ENCODE measurements at places on chromosomes 4 and X. TPM values are rescaled to one million over a fixed set of nuclear protein-coding genes. Genes with fewer than 3 reads are reported as not detected.

Gene PLXNB3
- 0.58 TPM for total RNA-seq

Gene UCP1
- not detected for total RNA-seq

Gene RNF212
- total RNA-seq: 1.0 TPM

Gene HPSE
- total RNA-seq: 30.4 TPM

Gene CXCL11
- 0.33 TPM for total RNA-seq

Gene MAGEC1
- total RNA-seq: not detected

Gene CCSER1
- total RNA-seq: 0.73 TPM

Gene EIF2S3
- total RNA-seq: 179 TPM

Gene C4orf51
- total RNA-seq: not detected

Gene SPOCK3
- total RNA-seq: not detected

Gene RAB33A
- 37.0 TPM for total RNA-seq

Gene SERTM2
- not detected for total RNA-seq

Gene MAML3
- total RNA-seq: 2.6 TPM

Gene MAOB
- total RNA-seq: not detected

Gene CSAG1
- not detected for total RNA-seq

Gene CITED1
- not detected for total RNA-seq

Gene FAM47E
- not detected for total RNA-seq

Gene MTNR1A
- total RNA-seq: not detected

Gene EREG
- not detected for total RNA-seq

Gene AMER1
- total RNA-seq: 3.0 TPM

Gene SLC16A2
- total RNA-seq: 0.05 TPM

Gene SOWAHB
- total RNA-seq: not detected

Gene GATA1
- total RNA-seq: not detected

Gene PFKFB1
- total RNA-seq: 0.60 TPM

Gene ADGRL3
- not detected for total RNA-seq

Gene GUCY1A1
- total RNA-seq: not detected

Gene FATE1
- not detected for total RNA-seq

Gene ZNF711
- 0.18 TPM for total RNA-seq

Gene CDX4
- total RNA-seq: not detected

Gene SPANXN3
- not detected for total RNA-seq

Gene FAAH2
- 5.4 TPM for total RNA-seq

Gene CD38
- total RNA-seq: 128 TPM

Gene TEX13A
- not detected for total RNA-seq

Gene AVPR2
- not detected for total RNA-seq

Gene CYLC1
- not detected for total RNA-seq

Gene ADH1B
- total RNA-seq: not detected

Gene PRAF2
- total RNA-seq: 23.9 TPM

Gene ARX
- total RNA-seq: not detected

Gene CTPS2
- total RNA-seq: 4.8 TPM

Gene SLC9B2
- total RNA-seq: 18.3 TPM

Gene GABRA4
- total RNA-seq: not detected

Gene PDE6B
- total RNA-seq: 13.3 TPM

Gene PSAPL1
- not detected for total RNA-seq

Gene CT55
- not detected for total RNA-seq

Gene MAGEA1
- total RNA-seq: not detected

Gene HS3ST1
- total RNA-seq: not detected

Gene DGKK
- total RNA-seq: not detected

Gene SPIN4
- total RNA-seq: 10.7 TPM

Gene BST1
- total RNA-seq: 0.40 TPM

Gene DCHS2
- total RNA-seq: not detected

Measured in activated CD4-positive, alpha-beta memory T cell treated with anti-CD3 and anti-CD28 coated beads, Interleukin-2, amount 10 ng/mL, durations not matched to agents 7 days and 5 days (primary cell).